ENCODE measurements at places on chromosomes 5 and 9.

DNA sequence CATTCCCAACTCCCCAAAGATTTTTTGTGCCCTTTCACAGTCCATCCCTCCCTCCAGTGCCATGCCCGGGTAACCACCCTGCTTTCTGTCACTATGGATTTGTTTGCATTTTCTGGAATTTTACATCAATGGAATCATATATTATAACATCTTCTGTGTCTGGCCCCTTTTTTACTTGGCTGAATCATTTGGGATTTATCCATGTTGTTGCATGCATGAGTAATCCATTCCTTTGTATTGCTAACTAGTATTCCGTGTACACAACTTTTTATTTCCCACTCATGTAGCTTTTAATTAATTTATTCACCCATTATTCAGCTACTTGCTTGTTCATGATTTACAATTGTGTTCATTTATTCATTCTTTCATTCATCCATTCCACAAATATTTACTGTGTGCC is 94.1 kb downstream of the FGF18 start:
- DNase-seq = no peak

DNA sequence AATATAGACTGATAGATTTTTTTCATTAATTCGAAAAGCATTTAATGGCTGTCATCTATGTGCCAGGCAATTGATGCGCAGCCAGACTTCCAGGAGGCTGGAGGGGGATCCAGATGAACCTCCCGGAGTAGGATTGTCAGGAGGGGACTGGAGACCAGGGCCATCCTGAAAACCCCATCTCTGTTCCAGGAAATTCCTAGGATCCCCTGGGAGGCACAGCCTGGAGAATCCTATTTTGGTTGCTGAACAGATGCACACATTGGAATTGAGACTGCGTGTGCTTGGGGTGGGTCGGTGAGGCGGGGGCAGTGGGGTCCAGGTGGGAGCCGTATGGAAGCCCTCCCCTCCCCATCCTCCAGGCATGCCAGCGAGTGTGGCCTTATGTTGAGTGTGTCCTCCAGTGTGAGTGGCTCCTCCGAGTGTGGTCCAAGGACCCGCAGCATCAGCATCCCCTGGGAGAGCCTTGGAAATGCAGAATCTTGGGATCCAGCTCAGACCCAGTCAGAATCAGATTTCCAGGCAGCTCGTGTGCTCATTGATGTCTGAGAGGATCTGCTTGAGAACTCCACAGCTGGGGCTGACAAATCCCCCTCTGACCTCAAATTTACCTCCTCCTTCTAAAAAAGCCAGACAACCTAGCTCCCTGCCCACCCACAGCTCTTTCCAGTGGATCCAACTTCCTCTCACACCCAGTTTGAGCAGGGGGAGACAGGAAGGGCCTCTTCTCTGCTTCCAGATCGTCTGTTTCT is 38.7 kb downstream of the ROPN1L start:
- DNase-seq = no peak

DNA sequence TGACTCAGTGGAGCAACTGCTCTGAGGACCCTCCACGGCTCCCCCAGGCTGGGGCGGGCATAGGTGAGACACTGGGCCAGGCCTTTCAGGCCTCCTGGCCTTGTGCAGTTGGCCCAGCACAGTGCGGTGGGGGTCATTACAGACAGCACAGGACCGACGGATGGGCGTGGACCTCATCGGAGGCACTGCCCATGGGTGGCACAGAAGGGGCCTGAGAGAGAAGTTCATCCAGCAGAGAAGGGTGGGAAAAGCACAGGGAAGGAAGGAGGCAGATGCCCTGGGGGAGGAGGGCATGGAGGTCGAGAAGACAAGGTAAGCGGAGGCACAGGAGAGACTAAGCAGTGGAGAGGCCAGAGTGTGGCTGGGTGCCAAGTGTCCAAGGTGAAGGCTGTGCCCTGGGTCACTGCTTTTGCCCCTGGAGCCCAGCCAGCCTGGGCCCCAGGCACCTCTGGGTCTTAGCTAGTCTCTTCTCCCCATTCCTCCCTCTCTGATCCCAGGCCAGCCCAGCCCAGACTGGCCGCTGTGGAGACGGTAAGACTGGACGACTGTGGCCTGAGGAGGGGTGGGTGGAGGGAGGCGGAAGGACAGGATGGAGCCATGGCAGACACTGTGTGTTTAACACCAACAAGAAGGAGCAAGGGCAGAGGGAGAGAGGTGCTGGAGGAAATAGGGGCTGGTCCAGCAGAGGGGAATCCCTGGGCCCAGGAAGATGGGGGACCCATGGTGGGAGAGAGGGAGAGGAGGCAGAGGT is 5.7 kb downstream of the IL3 start:
- DNase-seq = no peak

- no peak for DNase-seq
Measured at GRCh38 chr9:111984086-111984802, 87.6 kb downstream of the UGCG start.

DNA sequence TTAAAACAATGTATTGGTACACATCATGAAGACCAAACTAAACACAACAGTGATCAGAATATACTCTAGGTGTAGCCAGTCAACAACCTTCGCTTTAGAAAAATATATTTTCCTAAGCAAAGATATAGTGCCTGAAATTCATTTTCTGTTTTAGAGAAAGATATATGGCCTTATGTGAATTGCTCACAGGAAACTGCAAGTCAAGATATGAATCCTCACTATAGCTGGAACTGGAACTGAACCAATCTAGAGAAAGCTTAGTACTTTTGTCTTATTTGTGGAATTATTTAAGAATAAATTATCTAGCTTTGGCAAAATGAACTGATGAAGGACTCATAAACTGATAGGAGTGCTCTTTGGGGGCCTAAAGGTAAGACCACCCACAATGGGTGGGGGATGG is 27.3 kb downstream of the GZMK start:
- no peak for DNase-seq

DNA sequence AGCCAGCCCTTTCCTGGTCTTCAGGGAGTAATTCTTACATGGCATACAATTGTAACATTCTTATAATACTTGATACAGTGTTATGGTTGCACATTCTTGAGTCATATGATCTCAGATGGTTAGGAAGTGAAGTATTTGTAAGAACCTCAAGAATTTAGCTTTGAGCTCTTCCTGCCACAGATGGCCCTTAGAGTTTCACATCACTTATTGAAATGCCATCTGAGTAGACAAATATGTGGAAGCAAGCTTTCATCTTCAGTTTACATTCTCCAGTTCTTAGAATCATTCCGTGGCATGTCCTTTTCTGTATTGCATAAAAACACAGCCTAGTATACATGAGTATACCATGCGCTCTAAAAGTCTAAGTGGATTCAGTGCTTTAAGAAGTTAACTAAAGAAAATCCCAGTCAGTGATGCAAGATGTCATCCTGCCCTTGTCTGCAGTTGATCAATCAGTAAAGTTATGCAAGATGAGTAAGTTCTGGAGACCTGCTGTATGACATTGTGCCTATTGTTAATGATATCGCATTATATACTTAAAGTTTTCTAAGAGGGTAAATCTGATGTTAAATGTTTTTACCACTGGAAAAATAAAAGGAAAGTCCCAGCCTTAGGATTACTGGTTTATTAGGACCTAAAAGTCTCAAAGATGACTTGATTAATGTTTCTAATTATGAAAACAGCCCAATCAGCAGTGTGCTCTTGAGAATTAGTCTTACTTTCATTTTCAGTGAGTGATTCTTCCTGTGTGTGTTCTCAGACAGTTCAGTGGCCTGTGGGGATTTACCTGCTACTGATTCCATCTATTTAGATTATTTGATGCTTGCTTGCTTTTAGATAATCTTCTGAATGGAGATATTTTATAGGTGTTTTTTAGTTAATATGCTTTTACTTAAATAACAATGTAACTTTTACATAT is 29.4 kb downstream of the RHOBTB3 start:
- no peak for DNase-seq

GRCh38 chr5:96408841-96409538 is 24.1 kb downstream of the PCSK1 start:
- DNase-seq = no peak

DNA sequence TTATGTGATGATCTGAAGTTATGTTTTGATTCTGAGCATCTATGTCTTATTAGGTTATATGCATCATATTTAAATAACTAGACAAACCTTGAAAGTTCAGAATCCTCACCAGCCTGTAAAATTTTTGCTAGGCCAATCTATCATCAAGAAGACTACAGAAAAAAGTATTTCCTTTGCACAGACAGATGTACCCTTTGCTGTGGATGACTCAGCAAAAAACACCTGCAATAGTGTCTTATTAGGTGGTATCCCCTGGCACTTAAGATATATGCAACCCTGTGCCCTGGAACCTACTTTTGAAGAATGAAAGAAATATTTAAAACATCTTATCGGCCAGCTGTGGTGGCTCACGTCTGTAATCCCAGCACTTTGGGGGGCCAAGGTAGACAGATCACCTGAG is 130.6 kb downstream of the SLF1 start:
- DNase-seq = no peak

- no peak for DNase-seq
Measured at GRCh38 chr5:180811623-180812124, 9.1 kb upstream of the MGAT1 start.

GRCh38 chr9:136133191-136133958 is 14.7 kb upstream of the TMEM250 start:
- DNase-seq = no peak

DNA sequence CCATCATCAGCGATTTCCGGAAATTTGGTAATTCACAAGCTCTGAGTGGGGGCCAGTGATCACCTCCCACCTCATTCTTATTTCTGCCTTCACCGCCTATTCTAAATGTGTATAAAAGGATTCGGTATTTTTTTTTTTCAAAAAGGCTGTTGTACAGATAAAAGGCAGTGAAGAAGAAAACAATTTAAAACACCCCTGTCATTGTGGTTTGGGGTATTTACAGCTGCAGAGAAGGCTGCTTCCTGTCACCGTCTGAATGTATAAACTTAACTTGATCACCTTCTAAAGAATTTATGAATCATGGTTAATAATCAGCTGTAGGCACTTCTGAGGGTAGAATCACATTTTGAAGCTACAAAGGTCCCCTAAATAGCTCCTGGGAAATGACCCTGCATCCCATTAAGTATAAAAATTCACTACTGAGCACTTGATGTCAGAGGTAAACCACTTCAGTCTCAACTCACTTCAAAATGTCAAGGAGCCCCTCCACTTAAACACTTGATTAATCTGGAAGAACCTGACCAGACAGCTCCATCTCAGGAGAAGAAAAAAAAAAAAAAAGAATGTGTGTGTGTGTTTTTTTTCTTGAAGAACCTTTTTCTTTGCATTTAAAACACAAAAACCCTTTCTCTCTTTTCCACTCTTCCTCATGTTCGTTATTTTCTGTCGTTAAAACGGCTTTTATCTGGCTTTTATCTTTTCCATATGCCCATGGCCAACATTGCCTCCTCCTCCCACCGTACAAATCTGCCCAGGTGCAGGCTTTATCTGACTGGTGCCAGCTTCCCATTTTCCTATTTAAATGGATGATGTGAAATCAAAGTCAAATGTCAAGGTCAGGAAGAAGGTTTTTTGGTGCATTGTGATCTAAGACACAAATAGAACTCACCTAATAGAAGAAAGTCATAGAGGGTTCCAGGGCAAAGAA is 291.2 kb downstream of the IRX1 start:
- no peak for DNase-seq

Measured in muscle of arm (tissue), 14 donors.